Stimulated activated CD8-positive, alpha-beta memory T cell treated with anti-CD3 and anti-CD28 coated beads, Interleukin-2, amount 100 ng/mL, for 48 hours (primary cell): ENCODE measurements at places on chromosomes 16 and 17.

- no peak for DNase-seq
Observed at GRCh38 chr16:51888016-51888415, 658.9 kb downstream of the TOX3 start.

DNA sequence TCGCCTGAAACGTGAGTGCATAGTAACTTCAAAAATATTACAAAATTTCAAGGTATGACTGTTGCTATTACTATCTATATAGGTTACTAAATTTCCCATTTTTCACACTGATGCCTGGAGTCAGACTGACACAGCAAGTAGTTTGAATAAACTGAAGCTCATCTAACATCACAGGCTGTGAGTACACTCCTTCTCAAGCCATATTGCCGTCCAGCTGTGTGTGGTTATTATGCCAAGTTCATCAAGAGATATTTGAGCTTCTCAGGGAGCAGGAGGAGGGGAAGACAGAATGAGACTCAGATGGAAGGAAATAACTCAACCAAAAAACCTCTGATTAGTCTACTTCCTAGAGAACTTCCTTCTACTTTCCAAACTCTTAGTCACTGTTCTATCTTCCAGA, 473.9 kb downstream of the TOX3 start:
- DNase-seq: no peak

DNA sequence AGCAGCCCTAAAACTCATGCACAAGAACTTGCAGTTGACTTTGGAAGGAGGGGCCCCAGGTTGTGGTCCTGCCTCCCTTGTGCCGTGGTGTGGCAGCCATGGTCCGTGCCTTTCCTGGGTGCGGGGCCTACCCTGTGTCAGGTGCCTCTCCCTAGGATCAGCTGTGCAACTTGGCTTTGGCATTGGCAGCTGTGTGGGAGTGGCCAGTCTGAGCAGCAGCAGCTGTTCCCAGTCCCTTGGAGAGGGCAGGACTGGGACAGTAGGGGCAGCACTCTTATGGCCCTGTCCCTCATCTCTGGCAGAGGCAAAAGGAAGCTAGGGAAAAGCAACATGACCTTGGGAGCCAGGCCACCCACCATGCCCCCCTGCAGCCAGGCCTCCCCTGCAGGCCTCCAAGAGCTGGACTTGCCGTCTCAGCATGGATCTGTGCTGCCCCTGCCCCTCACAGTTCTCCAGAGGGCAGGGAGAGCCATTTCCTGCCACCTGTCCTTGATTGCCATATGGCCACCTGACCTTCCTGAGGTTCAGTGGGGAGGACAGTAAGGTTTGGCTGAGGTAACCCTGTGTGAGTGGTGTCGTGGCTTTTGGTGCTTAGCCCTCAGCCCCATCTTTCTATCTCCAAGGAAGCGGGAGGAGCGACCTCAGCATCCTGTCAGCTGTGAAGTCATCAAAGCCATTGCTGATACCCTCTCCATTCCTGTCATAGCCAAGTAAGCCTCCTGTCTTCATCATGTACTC, 15.5 kb upstream of the NFATC3 start:
- DNase-seq: no peak

- DNase-seq: no peak
Observed at GRCh38 chr17:69540356-69540755, 125.9 kb downstream of the MAP2K6 start.

- no peak for DNase-seq
Observed at GRCh38 chr17:57721967-57722703, 23.0 kb downstream of the CCDC182 start.

DNA sequence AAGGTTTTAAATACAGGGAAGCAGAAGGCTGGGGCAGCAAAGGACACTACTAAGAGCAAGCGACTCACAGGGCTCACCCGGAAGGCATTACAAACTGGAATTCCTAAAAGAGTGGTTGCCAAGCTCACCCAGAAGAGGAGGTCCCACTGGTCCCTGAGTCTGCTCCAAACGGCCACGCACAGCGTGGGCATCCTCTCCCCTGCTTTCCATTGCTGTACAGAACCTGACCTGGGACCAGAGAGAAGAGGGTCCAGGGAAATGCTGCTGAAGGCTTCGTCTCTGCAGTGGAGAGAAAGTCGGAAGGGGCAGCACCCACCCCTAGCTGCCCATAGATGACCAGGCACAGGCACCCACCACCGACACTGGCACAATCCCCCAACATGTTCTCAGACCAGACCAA, 67.2 kb downstream of the ADCY9 start:
- DNase-seq: no peak

- DNase-seq: no peak
Observed at GRCh38 chr16:29769507-29769906, 8.5 kb upstream of the ZG16 start.

- DNase-seq: no peak
Observed at GRCh38 chr17:65389949-65390348, 171.5 kb downstream of the AXIN2 start.

DNA sequence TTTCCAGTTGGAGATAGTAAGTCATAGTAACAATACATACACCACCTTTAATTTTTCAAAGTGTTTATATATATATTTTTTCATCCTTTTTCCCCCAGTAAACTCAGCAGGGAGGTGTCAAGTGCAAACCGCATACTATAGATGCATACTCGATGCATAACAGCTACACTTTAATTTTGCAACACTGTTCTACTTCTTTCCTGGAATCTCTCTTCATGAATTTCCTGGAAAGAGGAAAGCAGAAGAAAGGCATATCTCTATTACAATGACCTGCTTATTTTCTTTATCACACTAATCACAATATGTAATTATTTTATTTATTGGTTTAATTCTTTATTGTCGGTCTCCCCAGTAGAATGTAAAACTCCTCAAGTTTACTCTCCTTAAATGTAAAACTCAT, 140.0 kb downstream of the SNX11 start:
- no peak for DNase-seq

- DNase-seq: no peak
Observed at GRCh38 chr16:10111156-10111761, 71.0 kb downstream of the GRIN2A start.

GRCh38 chr16:1884155-1884760, 12.3 kb upstream of the MEIOB start:
- no peak for DNase-seq

DNA sequence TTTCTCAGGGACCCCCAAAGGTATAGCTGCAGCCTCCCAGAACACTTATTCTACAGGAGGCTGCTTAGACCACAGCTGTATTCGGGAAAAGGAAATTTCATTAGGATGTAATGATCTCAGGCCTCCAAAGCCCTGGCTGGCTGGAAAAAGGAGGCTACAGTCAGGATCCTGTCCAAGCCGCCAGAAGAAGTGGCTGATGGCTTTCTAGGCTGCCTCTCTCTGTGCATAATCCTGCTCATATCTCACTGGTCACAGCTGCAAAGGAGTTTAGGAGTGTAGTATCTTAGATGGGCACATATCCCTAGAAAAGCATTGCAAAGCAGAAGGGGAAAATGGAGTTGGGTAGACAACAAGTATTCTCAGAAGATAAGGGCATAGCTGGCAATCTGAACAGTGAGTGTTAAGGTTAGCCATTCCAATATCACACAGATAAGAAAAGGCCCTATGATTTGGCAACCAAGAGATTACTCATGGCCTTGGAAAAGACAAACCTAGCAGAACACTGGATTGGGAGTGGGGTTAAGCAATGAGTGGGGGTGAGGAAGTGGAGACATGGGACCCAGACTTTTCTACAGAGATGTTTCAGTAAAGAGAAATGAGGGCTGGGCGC, 26.0 kb upstream of the PRKCA start:
- DNase-seq: no peak

GRCh38 chr16:50578137-50578536, 29.9 kb downstream of the NKD1 start:
- no peak for DNase-seq

GRCh38 chr17:7369825-7370224, 11.1 kb upstream of the TNK1 start:
- DNase-seq: no peak

DNA sequence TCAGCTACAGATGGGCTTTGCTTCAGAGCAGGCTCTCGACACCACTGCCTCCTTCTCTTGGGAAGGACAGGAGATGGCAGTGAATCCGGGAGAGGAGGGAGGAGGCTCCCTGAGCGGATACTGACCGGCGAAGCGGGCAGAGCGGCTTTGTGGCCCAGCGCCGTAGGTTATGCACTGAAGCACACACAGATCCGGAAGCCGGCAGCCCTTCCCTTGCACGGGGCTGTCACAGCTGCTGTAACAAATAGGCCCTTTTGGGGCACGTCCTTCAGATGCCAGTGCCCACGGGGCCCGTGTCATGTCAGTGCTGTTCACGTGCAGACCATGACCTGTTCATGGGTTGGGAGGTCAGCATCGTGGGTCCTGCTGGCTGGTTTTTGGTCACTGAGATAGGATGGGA, 144.7 kb upstream of the CHMP6 start:
- no peak for DNase-seq

GRCh38 chr16:12784076-12784475, 19.6 kb downstream of the CPPED1 start:
- no peak for DNase-seq

DNA sequence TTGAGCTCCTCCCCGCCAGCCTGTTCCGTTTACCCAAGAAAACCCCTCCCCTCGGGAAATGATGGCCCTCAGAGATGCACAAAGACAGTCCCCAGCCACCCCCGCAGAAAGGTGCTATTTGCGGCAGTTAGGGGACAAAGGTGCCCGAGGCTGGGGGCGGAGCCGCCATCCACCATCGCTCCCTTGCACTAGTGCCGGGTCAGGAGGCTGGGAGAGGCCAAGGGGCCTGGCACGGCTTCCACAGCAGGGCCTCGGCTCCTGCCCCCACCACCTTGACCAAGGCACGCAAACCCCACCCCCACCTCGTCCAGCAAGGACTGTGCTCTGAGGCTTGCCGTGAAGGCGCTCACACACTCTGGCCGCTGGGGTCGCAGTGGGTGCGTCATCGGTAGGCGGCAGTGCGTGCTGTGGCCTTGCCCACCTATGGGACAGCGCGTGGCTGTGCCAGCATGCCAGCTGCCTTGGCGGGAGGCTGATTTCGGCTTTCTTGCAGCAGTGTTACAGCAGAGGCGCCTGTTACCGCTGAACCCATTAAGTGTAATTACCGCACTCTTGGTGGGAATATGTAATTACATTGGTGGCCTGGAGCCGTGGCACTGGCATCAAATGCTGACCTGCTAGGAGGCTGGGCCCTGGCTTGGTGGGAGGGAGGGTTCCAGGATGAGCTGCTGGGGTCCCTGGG, 31.8 kb downstream of the TPSG1 start:
- DNase-seq: no peak

GRCh38 chr17:75404223-75404730, 1.2 kb downstream of the GRB2 start:
- no peak for DNase-seq

DNA sequence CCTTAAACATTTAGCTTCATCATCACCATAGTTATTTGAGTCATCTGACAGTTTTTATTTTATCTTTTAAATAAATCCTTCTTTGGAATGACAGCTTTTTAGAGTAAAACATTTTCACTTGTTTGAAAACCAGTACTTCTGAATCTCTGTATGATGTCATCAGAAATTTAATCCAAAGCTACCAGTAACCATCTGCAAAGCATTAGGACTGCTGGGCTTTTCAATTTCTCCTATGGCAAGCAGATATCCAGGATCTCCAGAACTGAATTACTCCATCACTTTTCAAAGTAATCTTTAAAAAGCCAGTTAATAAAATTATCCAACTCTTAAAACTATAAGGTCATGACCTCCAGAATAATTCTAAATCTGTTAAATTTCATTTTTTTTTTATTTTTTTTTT, 51.5 kb downstream of the CHCT1 start:
- DNase-seq: no peak

DNA sequence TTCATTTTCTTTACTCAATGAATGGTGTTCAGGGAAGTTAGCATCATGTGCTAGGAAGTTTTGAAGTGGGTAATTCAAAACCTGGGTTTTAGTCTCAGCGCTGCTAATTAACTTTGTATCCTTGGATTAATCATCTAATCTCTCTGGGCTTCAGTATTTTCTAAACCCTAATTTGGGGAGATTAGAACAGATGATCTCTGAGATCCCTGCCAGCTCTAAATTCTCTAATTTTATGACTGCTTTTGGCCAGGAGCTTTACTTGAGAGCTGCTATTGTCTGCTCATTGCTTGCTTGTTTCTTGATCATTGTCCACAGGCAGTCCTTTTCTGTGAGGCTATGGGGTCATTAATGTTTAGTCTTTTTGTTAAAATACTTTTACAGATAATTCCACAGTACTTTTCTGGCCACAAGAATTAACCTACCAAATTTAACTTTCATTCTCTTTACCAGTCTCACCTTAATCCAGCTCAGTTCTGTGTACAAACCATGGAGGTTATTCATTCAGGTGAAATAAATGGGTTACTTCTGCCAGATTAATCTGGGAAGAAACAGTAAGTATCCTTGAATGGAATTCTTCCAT, 28.4 kb upstream of the VWA3A start:
- DNase-seq: no peak

DNA sequence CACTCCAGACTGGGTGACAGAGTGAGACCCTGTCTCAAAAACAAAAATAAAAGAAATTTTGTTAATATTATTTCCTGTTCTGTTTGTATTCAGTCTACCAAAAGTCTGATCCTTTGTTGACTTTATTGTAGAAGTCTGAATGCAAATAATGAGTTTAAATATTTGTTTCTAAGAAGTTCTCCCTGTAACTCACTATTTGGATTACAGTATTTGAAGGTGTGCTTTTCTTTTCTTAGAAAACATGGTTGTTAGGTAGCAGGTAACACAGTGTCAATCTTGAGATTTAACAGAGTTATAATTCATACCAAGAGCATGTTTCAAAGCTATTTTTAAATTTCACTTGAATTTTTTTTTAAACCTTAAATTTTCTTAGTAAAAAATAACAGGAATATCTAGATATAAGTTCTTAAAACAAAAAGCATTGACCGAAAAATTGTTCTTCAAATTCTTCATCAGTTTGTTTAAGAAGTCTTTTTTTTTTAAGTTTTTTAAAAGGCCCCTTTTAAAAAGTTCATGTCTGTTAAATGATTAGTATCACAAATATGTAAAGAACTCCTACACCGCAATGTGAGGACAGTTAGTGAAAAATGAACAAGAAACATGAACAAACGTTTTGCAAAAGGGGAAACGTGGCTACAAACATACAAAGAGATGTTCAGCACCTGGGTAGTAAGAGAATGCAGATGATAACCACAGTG, 35.0 kb downstream of the GAN start:
- no peak for DNase-seq

GRCh38 chr17:47264166-47264565, 10.5 kb downstream of the ITGB3 start:
- DNase-seq: no peak
